GM06990 (cell line): ENCODE measurements at places on chromosomes 16 and 17.

- DNase-seq: no peak
These were observed 2.4 kb upstream of the CBFB start for GRCh38 chr16:67026570-67026969.

- no peak for DNase-seq
These were observed 4.9 kb downstream of the SLFN14 start for GRCh38 chr17:35555691-35556090.

DNA sequence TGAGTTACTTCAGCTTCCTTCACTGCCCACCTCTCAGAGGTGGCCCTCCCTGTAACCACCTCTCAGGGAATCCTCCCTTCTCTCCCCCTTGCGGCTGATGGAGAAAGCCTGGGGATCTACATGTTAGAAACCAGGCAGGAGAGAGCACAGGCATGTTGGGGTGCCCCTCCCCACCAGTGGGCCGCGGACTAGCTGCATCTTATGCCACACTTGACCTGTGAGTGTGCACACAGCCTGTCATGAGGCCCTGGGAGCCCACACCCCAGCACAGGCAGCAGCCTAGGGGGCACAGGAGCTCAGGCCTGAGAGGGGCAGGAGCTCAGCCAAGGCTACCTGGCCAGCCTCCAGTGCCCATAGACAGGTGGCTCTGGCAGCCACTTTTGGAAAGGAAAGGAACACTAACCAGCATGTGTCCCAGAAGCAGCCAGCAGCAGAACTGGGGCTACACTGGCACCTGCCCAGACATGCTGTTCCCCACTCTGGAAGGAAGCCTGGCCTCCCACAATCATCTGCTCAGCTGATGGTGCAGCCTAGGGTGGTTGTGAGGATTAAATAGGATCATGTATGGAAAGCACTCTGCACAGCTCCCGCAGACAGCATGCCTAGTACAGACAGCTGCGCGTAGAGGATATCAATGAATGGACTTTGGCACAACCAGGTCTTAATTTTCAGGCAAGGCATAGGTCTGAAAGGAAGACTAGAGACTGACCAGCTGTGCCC is 60.5 kb downstream of the TMEM132E start:
- no peak for DNase-seq

GRCh38 chr17:80971704-80972304 is 19.8 kb upstream of the CHMP6 start:
- peak; percentile 6 for DNase-seq

DNA sequence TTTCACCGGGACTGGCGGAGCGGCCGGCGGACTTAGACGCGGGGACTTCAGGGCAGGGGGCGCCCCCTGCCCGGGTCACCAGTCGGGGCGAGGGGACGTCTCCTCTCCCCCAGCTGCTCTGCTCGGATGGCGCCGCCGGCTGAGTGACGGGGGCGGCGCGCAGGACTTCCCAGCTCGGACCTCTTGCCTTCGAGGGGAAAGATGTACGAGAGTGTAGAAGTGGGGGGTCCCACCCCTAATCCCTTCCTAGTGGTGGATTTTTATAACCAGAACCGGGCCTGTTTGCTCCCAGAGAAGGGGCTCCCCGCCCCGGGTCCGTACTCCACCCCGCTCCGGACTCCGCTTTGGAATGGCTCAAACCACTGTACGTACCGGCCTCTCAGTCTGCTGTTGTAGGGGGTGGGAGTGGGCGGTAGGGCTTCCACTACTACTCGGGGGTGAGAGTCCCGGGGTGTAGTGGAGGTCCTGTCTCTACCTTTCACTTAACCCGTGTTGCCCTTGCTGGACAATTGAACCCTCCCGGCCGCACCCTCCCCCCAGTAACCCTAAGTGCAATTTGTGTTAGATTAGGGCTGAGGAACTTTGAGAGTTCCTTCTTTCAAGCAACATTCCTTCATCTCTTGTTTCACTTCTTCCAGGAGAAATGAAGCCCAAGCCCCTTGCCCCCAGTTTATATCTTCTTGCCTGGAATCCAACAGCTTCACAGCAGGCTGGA is 21.9 kb downstream of the GJD3 start:
- DNase-seq: no peak

- no peak for DNase-seq
These were observed 235.7 kb downstream of the GSG1L start for GRCh38 chr16:27827765-27828164.

GRCh38 chr16:55470533-55471371 is 8.2 kb upstream of the MMP2 start:
- no peak for DNase-seq

- no peak for DNase-seq
These were observed 24.5 kb upstream of the SUPT4H1 start for GRCh38 chr17:58376472-58377000.

DNA sequence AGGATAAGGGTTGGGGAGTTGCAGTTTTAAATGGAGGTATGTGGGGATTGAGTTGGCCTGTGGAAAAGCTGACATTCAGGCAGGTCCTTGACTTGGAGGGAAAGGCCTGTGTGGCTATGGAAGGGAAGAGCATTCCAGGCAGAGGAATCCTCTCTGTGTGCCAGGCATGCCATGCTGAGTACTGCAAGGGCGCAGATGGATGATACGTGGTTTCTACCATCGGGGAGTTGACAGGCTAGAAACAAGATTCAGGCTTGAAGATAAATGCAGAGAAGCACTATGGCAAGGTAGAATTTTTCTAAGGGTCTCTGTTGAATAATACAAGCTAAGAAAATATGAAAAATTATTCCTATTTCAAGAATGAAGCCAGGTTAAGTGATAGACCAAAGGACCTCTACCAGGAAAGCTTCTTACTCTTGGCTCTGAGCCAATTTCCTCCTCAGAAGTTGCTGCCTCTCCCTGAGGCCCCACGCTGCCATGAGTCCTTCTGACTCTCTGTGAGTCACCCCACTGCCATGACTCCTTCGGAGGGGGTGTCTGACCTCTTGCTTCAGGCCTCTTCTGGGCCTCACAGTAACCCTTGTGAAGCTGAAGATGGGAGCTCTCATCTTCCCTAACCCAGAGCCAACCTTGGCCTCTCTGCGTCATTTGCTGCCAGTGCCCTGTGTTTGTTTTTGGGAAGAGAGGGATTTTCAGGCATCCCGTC is 75.8 kb downstream of the WNT3 start:
- no peak for DNase-seq

DNA sequence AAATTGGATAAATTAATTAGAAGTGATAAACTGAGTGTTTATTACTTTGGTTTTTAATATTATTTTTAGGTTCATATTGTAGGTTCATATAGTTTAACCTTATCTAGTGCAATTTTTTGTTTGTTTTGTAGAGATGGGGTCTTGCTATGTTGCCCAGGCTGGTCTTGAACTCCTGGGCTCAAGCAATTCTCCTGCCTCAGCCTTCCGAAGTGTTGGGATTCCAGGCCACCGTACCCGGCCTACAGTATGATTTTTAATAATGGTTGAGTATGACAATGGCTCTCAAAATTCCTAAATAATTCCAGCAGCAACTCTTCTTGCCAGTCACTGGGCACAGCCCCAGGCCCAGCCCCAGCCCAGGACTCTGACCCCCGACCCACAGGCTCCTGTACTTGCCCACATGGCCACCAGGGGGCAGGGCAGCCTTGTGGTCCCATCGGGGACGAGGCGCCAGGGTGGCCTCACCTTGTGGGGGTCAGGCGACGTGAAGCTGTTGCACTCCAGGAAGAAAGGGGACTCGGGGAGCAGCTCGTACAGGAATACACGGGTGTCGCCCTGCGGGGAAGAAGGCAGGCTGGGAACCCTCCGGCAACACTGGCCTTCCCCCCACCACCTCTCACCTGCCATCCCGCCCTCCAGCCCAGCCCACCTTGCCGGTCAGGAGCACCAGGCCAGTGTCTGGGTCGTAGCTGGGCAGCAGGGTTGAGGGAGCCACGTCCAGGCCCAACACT is 7.9 kb upstream of the PAM16 start:
- no peak for DNase-seq

DNA sequence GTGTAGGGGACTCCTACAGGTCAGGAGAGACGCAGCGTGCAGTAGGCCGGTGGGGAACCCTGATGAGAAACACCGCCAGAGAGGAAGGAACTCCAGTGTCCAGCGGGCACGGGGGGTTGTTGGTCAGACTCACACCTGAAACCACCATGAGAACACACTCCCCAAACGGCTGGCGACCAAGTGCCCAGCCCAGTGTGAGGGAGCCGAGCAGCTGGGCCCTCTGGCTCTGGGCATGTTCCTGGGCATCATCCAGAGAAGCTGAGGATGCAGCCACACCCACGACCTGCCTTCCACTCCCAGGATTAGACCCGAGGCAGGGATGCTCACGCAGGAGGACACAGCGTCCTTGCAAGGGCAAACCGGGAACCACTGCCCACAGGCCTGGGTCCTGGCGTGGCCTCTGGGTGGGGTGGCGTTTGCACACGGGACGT is 108.3 kb upstream of the ZNF750 start:
- no peak for DNase-seq

DNA sequence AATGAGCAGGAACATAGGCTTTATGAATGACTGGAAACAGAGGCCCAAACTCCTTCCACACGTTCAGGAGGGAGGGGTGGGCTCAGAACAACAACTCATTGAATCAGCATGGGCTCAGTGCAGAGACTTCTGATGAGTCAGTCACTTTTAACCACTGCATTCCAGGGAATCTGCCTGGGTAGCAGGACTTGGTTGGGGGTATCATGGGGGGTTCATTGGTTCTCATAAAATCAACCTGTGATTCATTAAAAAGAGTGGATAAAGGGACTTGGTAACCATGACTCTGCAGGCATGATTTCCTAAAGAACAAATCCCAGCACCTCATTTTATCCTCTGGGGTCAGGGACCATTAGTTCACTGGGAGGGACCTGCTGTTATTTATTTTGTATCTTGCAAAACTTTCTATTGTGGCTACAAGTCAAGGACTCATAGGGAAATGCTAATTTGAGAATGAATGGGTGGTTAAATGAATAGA is 13.8 kb downstream of the ITGB3 start:
- DNase-seq: no peak

- no peak for DNase-seq
These were observed 114.2 kb upstream of the TMEM97 start for GRCh38 chr17:28204751-28205150.

DNA sequence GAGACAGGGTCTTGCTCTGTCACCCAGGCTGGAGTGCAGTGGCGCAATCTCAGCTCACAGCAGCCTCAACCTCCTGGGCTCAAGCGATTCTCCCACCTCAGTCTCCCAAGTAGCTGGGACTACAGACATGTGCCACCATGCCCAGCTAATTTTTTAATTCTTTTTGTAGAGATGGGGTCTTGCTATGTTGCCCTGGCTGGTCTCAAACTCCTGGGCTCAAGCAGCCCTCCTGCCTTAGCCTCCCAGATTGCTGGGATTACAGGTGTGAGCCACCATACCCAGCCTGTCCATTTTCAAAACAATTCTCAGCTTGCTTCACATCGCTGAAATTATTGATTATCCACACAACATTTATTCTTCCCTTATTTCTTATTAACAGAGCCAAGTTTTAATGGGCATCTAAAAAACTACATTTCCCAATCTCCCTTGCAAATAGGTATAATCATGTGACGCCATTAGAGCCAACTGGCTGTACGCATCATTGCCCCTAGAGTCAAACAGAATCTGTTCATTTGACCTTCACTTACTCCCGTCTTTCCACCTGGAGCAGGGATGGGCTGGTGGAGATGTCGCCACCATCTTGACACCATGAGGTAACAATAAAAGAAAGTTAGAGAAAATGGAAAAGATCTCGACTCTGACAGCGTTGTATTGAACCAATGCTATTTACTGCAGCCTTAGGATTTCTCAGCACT is 148.0 kb upstream of the FOXF1 start:
- no peak for DNase-seq

DNA sequence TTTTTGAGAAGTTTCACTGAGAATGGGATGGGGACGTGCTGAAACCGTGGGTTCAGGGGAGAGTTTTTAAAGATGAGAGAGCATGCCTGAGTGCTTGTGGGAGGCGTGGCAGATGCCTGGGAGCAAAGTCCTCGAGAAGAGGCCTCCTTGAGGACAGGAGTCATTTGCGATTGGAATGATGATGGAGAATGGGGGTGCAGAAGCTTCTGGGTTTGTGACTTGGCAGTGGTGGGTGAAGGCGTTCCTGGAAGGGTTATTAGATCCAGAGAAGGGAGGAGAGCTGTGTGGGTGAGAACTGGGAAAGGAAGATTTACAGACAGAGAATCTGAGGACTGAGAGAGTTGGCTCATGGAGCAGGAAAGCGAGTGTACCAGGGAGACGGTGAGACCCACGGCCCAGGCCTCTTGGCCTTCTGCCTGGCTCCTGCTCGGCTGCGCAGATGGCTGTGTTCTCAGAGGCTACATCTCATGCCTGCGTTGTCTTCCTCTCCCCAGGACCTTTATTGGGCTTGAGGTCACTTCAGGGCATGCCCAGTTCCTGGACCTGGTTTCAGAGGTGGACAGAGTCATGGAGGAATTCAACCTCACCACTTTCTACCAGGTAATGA is 8.6 kb upstream of the MMP15 start:
- no peak for DNase-seq

GRCh38 chr17:1727258-1727789 is 2.8 kb downstream of the WDR81 start:
- no peak for DNase-seq

- DNase-seq: peak; percentile 59
These were observed 12.3 kb downstream of the CES4A start for GRCh38 chr16:67000384-67001351.

GRCh38 chr16:4799171-4799855 is 3.1 kb downstream of the ROGDI start:
- DNase-seq: no peak

DNA sequence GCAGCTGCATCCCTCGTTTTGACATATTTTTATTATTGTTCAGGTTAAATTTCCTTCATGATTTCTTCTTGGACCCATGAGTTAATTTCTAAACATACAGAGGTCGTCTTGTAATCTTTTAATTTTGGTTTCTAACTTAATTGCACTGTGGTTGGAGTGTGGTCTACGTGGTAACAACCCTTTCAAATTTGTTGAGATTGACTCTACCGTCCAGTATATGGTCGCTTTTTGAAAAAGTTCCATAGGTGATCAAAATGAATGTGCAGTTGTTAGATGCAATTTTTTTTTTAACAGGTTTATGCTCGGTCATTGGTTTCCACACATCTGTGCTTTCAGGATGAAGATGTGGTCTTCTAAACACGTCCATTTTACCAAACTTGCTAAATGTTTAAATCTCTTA is 11.0 kb upstream of the SLC6A4 start:
- DNase-seq: no peak

DNA sequence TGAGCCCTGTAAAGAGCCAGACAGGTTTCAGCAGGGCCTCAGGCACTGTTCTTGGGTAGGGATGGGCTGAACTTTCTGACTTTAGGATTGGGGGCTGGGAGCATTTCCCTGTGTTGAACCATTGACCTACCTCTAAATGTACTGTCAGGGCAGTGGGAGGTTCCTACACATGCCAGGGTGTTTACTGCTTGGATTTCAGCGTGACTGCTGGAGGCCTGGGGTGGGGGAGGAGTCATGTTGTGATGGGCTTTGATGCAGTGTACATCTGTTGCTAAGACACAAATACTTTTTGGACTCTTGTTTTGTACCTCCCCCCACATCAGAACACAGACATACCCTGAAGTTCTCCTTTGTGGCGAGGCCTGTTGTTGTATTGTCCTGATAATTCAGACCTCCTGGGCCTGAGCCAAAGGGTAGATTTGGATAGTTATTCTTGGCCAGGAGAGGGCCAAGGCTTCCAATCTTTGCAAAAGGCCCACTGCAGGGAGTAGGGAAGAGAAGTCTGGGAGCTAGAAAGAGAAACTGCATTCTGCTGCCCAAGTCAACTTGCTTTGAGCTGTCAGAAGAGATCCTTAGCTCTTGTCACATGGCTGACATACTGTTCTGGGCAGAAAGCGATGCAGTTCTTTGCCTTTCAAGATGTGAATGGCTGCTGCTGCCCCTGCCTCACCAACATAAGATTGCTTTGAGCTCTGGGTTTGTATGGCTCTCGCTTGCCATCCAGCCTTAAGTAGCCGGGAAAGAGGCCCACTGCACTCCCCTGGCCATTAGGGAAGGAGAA is 3.7 kb downstream of the NFE2L1 start:
- DNase-seq: no peak
